ENCODE measurements at places on chromosomes 2 and 18.

DNA sequence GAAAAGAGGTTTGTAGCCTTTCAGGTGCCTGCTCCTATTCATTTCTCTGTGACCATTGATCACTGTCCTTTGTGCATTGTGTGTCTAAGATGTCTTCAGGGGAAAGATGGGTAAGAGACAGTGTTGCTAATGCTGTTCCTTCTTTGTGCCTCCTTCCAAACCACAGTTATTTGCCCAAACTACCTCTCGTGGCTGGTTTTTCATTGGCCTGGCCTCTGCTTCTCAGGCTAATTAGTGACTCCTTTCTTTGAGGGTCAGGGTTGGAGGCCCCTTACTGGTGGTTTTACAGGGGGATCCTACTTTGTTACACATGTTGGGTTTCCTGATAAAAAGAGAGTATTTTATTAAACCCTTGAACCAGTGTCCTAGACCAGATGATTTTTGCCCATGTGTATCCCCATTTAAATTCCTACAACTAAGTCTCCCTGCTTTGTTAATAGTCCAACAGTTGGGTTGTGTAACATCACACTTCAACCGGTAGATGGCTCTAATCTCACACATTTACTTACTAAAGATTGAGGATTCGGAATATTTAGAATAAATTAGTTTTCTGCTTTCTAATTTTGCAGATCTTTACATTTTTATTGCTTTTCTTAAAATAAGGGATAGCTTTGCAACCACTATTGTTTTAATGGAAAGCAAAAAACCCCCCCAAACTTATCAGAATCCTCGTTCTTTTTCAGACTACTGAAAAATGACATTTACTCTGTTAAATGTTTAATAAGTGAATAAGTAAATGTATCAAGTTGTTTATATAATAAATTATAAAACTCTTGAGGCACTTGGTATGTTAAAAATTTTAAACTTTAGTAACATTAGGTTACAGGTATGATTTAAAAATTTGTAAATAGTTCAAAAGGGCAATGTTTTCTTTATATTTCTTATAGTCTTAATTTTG, 2.4 kb downstream of the MARS2 start:
- DNase-seq = no peak

DNA sequence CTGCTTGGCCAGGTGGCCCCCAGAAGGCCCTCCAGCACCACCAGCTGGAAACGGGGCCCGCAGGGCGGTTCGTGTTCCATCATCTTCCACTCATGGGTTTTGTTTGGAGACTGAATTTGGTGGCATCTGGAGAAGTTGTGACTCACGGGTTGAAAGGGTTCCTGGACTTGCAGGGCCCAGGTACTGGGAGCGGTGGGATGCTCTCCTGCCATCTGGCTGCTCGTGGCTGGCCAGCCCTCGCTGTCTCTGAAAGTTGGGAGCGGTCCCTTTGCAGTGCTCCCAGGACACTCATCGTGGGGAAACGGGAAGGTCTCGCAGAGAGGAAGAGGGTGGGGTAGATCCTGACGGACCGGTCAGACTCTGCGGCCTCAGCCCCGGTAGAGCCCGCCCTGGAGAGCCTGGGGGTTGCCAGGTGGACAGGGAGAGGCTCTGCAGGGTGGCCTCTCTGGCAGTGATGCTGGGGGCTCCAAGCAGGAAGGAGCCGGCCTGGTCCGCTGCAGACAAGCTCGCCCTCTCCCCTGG, 47.5 kb downstream of the TWIST2 start:
- no peak for DNase-seq

GRCh38 chr2:18626958-18627650, 37.7 kb upstream of the NT5C1B start:
- no peak for DNase-seq

DNA sequence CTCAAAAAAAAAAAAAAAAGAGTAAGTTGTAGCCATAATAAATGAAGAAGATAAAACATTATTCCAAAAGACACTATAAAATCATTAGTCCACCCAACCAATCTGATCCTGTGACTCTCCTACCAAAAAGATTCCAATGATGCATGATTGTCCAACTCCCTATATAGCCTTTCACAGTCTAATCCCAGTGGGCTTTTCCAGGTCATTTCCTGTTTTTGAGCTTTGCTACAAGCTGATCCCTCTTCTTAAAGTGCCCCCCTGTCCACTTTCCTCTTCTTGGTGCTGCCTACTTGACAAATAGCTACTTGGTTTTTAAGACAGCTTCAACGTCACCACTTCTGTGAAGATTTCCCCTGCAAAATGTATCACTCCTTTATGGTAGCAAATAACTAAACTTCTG, 88.4 kb downstream of the SEMA4F start:
- no peak for DNase-seq

DNA sequence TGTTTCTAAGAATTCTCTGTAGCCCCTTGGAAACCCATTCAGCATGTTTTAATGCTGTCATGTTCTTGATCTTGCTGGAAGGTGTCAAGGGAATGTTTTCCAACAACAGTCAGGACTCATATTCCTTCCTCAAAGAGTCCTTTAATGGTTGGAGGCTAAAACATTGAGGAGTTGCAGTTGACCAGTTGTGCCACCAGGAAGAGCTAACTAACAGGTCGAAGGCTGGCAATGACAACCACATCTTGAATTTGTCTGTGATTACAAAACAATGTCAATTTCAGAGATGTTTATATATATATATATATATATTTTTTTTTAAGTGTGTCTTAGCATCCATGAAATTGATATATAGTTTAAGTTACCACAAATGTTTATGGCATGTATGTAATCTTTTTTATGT, 151.5 kb downstream of the INO80D start:
- DNase-seq = no peak

All from activated CD4-positive, alpha-beta T cell treated with anti-CD3 and anti-CD28 coated beads for 48 hours (primary cell).